H9 (cell line): ENCODE measurements at places on chromosomes 3 and 15.

DNA sequence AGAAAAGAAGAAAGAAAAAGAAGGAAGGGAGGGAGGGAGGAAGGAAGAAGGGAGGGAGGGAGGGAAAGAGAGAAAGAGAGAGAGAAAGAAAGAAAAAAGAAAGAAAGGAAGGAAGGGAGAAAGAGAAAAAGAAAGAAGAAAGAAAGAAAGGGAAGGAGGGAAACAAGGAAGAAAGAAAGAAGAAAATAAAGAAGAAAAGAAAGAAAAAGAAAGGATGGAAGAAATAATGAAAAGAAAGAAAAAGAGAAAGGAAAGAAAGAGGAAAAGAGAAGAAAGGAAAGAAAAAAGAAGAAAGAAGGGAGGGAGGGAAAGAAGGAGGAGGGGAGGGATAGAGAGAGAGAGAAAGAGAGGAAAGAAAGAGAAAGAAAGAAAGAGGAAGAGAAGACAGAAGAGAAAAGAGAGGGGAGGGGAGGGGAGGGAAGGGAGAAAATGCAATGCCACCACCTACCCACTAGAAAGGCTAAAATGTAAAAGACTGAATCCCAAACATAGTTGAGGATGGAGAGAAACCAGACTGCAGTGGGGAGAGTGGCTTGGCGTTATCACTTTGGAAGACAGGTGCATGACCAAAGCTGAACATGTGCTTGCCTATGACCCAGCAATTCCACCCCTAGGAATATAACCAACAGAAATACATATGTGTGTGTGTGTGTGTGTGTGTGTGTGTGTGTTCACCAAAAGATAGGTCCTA is 66.9 kb upstream of the KLF13 start:
- DNase-seq = no peak

GRCh38 chr3:194775731-194776130 is 90.0 kb downstream of the FAM43A start:
- DNase-seq = no peak

- DNase-seq = no peak
Observed at GRCh38 chr3:100008081-100008698, 106.1 kb downstream of the FILIP1L start.

GRCh38 chr3:24416224-24416623 is 78.4 kb downstream of the THRB start:
- DNase-seq = no peak

GRCh38 chr15:72912121-72912520 is 128.6 kb upstream of the ADPGK start:
- no peak for DNase-seq

DNA sequence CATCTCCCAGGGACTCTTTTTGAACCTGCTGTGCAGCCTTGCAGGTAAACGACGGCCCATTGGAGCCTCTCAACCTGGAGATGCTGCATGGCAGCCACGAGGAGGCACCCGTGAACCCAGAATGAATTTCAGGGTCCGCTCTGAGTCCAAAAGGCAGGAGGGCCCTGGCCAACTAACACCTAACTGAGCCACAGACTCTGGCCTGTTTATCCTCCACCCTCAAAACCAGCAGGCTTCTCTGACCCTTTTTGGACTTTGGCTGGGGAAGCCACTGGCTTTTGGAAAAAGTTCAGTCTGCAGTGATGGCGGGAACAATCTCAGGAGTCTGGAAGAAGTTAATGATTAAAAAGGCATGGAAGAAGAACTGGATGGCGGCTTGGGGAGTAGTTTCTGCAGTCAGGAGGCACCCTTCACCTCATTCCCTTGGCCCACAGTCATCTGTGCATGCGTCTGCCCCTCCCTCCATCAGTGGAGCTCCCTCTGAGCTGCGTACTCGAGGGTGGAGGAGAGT is 4.1 kb downstream of the PXYLP1 start:
- DNase-seq = no peak

- DNase-seq = no peak
Observed at GRCh38 chr15:85406916-85407315, 26.5 kb downstream of the AKAP13 start.

- DNase-seq = no peak
Observed at GRCh38 chr15:89632563-89633430, 22.5 kb downstream of the KIF7 start.
